Inflammatory macrophage treated with lipopolysaccharide for 1 hour (primary cell): ENCODE measurements at places on chromosomes 4 and X.
A peak's percentile ranks its signal among the peaks of the same experiment; 100 is the strongest.

DNA sequence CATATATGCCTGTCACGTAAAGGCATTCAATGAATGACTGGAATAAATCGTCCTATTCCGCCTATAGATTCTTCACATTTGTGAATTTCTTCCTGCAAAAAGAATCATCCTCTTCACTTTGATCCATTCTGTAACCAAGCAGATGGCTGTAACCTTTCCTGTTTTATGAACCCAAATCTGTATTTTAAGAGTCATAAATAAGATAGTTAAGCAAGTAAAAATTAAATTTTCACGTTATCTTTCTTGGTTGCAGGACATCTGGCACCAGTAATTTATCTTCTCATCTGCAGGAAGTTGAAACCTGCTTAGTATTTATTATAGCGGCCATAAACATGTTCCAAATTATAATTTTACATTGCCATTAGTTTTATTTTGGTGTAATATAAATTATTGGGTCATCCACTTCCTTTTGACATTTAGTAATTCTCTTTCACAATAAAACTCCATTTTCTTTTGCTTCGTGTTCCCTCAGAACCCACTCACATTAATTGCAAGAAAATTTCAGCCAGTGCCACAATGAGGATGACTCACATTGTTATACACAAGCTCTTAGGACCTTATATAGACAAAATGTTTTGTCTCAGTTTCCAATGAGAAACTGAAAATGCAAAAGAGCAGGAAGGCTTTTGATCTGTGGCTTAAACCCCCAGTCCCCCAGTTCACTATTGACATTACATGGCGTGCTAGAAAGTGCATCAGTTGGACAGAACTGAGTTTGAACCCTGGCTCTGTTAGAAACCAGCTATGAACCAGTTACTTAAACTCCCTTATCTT lies 51.1 kb downstream of the TMEM156 start:
- DNase-seq: peak; percentile 93

DNA sequence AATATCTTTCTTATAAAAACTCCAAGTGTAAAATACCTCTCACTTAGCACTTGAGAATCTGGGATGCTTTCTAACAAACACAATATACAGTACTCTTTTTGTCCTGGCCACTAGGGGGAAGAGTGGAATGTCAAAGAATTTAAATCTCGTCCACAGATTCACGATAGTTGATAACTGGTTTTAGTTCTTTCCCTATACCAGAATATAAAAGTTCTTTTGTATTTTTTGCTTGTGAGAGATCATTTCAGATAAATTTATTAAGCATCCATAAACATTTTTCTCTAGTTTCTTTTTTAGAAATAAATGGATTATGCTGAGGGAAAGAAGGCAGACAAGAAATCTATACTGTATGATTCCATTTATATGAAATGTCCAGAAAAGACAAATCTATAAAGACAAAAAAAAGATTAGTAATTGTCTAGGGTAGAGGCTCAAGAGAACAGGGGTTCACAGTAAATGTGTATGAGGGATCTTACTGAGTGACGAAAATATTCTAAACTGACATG lies 50.4 kb downstream of the MGARP start:
- DNase-seq: peak; percentile 42

DNA sequence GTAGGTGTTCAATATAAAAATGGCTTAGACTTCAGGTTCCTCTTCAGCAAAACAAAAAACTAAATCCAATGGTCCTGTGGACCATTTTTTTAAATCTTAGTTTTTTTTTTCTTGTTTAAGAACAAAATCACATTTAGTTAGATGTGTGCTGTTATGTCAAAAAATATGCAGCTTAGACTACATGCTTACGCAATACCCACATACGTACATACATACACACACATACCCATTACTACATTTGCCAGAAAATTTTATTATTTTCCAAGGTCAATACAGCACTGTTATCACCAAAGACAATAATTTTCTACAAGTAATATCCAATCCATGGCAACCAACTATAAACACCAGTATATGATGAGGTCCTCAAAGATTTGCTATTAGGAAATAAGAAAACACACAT lies 144.1 kb downstream of the PDGFC start:
- no peak for DNase-seq

DNA sequence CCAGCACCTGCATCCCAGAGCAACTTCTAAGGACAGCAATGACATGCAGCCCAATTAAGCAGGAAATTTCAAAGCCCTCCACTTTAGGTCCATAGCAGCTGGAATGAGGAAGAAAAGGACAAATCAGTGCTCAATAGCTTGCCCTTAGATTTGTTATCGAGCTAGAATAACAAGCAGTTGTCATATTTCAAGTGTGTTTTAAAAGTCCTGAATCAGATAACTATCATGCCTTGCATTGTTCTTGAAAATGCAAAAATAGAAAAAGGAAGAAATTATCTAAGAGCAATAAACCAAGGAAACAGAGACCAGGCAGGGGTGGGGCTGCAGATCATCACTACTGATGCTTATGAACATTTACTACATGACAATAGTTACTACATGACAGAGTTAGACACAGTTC lies 43.9 kb upstream of the KLF3 start:
- DNase-seq: no peak

DNA sequence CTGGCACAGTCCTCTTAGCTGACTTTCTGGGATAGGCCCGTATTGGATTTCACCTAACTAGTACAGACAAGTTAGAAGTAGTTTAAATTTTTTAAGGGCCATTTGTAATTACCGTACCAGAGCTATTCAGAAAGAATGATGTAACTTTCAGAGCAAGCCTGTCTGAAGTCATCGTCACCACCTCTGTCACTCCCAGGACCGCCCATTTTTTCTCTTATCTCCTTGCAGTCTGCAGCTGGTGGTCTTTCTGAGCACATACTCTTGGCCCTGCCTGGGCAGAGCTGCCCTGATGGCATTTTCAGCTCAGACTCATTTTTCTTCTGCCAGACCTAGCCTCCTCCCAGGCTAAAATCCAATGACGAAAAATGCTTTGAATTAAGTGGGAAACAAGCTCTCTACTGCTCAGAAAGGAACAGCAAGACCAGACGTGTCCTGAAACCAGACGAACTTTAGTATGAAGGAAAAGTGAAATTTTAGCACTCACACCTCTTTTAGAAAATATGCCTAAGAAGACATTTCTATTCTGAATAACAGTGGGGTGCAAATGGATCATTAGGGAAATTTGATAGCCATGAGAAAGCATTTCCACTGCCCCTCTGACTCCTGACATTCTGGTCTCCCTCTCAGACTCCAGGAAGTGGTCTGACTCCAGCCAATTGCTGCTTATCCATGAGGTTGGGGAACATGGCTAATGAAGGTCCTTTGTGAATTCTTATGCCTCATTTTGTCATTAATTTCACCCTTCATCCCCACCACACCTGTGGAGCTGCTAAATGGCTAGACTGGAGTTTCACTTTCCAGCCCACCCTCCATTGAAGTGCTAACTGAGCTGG lies 162.4 kb upstream of the GYPA start:
- no peak for DNase-seq

DNA sequence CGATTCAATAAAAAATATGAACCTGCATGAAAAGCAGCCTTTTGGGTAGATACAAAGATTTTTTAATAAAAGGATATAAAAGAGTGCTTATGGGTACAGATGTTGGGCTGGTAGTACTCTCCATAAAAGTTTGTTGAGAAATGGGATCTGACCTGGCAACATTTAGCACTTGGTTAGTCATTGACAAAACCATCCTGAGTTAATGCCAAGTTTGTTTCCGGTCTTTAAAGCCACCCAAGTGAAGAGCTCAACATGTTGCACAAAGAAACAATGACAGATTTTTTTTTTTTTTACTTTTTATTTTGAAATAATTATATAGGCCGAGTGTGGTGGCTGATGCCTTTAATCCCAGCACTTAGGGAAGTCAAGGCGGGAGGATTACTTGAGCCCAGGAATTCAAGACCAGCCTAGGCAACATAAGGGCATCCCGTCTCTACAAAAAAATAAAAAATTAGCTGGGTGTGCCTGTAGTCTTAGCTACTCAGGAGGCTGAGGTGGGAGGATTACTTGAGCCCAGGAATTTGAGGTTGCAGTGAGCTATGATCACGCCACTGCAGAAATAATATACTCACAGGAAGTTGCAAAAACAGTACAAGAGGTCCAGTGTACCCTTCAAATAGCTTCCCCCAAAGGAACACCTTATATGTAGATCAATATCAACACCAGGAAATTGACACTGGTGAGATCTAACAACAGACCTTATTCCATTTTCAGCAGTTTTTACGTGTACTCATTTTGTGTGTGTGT lies 16.6 kb downstream of the CHST7 start:
- no peak for DNase-seq

DNA sequence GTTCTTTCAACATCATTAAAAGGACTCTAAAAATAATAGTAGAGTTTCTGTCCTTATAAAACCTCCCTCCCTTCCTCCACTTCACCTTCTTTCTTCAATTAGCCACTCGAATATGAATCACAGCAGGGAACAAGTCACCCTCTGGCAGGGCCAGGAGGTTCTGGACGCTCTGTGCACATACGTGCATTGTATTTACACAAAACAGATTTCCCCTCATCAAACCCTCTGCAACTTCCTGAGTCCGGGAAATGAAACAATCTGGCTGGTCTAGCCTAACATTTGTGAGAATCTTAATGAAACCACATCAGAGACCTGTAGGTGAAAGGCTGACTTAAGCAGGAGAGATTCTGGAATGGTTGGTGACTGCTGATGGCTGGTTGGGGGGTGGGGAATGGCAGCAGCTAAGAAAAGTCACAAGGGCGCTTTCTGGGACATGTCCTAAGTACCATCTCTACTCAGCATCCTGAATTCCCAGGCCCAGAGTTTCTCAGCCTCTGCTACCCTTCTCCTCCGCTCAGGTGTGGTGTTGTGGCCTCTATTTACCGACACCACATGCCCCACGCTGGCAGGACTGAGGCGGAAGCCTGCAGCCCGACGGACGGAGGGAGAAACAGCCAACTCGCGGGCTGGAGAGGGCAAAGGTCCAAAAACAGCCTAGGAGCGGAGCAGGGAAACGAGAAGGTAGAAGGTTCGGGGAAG lies 1.0 kb downstream of the ZDHHC9 start:
- DNase-seq: peak; percentile 31

DNA sequence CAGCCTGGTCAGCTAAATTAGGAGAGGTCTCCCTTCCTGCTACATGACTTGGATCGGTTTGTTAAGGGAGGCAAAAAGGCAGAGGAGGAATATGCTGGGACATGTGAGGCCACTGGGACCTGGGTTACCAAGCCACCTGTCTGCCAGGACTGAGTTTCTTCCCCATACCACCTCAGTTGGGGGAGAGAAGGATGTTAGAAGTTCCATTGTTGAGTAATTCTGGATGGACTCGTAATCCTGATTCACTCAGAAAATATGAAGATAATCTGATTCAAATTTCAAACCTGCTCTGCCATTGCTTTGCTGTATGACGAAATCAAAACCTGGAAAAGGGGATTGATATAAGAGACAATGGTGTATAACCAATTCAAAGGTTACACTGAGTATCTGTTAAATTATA lies 97.4 kb upstream of the S100G start:
- no peak for DNase-seq

DNA sequence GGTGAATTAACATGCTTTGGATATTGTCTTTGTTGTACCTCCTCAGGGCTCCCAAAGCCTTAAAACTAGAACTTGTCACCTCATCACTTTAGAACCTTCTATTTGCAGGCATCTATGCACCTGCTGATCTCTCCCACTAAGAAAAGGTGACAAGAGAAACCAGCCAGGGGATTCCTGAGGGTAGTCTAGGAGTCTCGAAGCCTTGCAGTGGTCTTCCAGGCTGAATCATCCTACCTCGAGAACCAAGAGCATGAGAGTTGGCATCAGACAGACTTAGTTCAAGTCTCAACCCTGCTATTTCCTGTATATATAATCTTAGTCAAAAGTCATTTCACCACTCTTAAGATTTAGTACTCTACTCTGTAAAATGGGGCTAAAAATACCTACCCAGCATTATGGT lies 29.6 kb downstream of the RTL5 start:
- DNase-seq: no peak

DNA sequence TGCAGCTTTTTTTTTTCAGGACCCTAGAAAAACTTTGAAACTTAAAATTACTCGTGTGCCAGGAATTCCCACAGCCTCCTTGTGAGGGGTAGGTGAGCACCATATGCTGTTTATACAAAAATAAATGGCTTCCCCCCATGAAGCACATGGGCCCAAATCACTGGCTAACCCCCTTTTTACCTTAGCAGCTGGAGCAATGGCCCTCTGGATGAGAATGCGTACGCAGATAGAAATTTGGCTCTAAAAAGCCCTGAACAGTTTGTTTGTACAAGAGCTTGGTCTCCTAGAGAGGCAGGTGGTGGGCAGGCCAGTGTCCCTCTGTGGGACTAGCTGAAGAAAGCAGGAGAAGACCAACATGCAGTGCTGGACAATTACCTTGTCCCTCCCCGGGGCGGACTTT lies 76.5 kb downstream of the SLC9A6 start:
- DNase-seq: no peak

GRCh38 chr4:37983951-37984350 lies 23.8 kb downstream of the PTTG2 start:
- no peak for DNase-seq

- no peak for DNase-seq
Observed at GRCh38 chrX:3026074-3026815, 15.0 kb upstream of the ARSF start.

DNA sequence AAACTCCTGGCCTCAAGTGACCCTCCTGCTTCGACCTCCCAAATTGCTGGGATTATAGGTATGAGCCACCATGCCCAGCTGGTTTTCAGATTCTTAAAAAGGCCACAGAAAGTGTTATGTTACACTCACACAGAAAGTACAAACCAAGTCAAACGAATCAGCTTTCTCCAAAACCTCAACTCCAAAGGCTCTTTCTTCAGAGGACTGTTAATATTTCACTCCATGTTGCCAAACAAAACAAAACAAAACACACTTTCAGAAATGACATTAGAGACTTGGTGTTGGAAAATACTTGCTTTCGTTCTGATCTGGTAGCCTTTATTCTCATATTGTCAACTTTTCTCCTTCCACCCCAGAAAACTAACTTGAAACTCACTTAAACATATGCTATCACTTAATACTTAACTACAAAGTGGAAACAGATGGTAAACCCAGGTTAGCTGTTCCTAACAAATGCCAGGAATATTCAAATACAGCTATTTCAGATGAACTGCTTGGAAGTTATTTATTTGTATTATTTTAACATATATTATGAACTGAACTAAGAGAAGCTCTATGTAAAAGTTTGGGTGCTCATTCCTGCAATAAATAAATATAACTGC lies 34.7 kb downstream of the RLIM start:
- DNase-seq: no peak

- no peak for DNase-seq
Observed at GRCh38 chr4:26105337-26105736, 191.3 kb downstream of the SMIM20 start.
